ENCODE measurements at places on chromosomes 5 and 9. TPM values are rescaled to one million over a fixed set of nuclear protein-coding genes. Genes with fewer than 3 reads are reported as not detected.

DNA sequence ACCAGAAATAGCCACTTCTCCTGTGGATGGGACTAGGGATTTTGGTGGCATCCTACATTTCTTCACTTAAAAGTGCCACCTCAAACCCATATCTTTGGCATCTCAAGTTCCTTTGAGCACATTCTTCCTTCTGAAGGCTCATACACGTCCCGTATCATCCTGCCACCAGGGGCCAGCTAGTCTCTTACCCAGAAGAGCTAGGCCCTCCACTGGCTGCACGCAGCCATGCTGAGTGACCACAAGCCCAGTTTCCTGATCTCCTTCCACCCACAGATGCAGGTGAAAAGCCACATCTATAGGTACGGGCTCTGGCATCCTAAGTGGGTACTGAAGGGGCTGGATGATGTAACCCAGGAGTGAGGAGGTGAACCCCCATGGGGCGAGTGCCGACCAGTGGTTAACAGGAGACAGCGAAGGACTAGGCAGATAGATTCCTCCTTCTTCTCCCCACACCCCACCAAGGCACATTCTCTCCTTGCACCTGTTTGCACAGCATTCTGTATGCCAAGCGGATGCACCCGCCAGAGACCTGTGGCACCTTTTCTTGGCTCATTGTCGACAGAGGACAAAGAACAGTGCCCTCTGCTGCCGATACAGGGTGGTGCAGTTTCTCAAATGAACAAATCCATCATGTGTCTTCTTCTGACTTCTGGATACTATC lies 14.4 kb upstream of the SCGB3A1 start:
- DNase-seq = no peak

- no peak for DNase-seq
These were observed 38.5 kb upstream of the NR4A3 start for GRCh38 chr9:99782962-99783718.

- DNase-seq = no peak
These were observed 1138.9 kb upstream of the WWC1 start for GRCh38 chr5:167152561-167152960.

- no peak for DNase-seq
These were observed 400.5 kb upstream of the TUSC1 start for GRCh38 chr9:26078706-26079105.

- DNase-seq = no peak
These were observed 196.2 kb upstream of the ELL2 start for GRCh38 chr5:96157841-96158291.

GRCh38 chr5:177426566-177427210 lies at the start of gene GRK6:
TSS of gene GRK6 (plus strand) at chr5:177426676. CDS start at chr5:177426846, 170 bp downstream.
- DNase-seq = no peak

DNA sequence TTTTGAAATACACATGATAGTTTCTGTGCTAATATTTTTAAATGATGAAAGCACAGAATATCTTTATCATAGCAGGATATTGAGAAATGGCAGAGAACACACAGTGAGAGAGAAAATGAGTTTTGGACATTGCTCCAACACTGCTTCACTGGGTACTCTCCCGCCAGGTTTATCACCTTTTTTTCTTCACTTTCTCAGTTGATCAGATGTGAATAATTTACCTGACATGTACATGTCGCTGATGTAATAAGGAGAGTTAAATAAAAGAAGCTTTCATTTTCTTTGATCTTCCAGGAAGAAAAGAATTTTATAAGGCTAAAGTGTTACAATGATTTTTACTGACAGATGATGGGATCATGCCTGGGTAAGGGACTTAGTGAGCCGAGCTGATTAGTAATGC lies 134.5 kb downstream of the ALDH1A1 start:
- no peak for DNase-seq

GRCh38 chr9:113350937-113351336 lies 1.6 kb downstream of the BSPRY start:
- DNase-seq = no peak

DNA sequence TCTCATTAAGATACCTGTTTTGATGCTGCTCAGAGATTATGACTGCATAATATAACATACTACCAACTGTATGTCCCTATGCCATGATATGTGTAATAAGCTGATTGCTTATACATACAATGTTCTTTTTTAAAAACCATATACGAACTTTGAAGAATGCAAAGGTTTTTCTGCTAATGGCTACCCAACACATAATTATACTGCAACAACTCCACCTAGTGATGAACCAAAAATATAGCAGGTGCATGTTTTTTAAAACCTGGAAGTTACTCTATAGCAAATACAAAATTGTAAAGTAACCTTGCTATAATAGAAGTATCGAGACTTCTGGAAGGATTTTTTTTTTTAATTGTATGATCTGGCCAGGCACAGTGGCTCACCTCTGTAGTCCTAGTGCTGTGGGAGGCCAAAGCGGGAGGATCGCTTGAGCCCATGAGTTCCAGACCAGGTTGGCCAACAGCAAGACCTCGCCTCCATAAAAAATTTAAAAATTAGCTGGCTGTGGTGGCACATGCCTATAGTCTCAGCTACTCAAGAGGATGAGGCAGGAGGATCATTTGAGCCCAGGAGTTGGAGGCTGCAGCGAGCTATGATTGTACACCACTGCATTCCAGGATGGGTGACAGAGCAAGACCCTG lies 49.1 kb downstream of the HOMER1 start:
- DNase-seq = no peak

GRCh38 chr9:131682261-131682660 lies 57.6 kb downstream of the RAPGEF1 start:
- DNase-seq = no peak

DNA sequence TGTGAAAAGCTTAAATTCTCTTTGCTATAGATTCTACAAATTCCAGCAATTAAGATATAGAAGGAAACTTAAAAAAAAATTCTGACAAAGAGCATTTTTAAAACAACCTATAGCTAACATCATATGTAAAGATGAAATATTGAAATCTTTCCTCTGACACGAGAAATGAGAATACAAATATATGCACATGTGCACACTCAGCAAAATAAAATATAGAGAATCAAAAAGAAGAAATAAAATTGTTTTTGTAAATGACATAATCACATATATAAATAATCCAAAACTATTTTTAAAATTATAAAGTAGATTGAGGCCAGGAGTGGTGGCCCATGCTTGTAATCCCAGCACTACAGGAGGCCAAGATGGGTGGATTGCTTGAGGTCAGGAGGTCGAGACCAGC lies 265.1 kb downstream of the IRX2 start:
- DNase-seq = no peak

- no peak for DNase-seq
These were observed 26.1 kb upstream of the CSF1R start for GRCh38 chr5:150112201-150113046.

GRCh38 chr9:128114326-128115186 lies 13.0 kb downstream of the PTGES2 start:
- no peak for DNase-seq

The SLC27A6 gene
- 4.3 TPM for total RNA-seq

The DNLZ gene
- total RNA-seq = 21.1 TPM

The FOXD4 gene
- total RNA-seq = 0.78 TPM

The SPINK13 gene
- total RNA-seq = not detected

The FXN gene
- 12.6 TPM for total RNA-seq

Measured in dorsolateral prefrontal cortex (tissue), 122 donors.